Caco-2 (cell line): ENCODE measurements at places on chromosomes 2 and 18.

GRCh38 chr2:18356676-18357075, 203.8 kb downstream of the RDH14 start:
- no peak for DNase-seq

DNA sequence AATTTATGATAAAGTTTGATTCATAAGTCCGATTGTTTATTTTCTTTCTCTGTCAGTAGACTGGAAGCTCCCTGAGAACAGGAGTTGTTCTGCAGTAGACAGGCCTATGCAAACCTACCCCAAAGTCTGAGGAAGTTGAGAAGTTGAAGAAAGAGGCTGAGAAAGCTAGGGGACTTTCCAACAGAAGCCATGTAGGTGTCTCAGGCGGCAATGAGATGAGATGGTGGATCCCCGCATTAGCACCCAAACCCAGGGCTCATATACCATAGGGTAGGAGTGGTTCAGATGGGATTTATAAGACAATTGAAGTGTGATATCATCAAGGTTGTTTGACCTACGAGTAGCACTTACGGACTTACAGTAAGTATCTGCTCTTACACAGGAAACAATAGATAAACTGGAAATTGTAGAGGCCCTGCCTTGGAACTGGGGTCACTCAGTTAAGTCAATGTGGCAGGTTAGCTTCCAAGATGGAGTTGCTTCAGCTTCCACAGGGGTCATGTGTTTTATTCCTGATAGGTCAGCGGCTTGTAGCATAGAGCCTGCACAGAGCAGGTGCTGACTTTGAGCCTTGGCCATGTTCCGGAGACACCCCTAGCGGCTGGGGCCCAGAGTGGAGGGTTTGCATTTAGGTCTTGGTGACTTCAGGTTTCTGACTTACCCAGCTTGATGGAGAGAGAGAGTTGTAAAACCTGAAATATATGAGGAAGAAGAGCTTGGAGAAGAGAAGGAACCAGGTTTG, 2.3 kb upstream of the PSD4 start:
- no peak for DNase-seq

DNA sequence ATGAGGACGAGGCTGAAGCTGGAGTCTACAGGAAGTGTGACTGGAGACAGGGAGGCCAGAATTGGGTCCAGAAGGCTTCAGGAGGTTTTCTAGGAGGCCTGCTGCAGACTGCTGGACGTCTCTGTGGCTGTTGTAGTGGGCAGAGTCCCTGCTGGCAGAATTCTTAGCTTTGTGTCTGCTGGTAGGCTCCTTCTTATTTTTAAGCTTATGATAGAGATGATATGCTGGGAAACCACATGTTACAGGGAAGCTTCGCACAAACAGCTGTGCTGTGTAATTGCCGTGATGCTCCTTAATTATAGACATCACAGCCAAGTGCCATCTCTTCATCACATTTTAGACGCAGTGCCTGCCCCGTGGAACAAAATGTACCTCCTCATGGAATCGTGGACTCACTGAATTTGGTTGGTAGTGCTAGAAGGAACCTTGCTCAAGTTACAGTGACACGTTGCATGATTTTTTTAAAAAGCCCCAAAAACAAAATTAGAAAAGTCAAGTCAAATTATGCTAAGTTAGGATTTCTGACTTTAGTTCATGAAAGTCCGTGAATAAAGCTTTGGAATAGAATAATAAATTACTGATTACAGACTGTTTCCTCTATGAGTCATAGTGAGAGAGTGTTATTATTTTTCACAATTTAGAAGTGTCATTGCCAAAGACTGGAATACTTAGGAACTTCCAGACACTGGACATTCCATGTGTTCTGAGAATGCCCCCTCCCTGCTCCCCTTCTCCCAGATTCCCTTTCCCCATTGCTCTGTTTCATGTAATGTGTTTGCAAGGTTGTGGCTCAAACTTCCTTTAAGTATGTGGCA, 144.1 kb downstream of the FHOD3 start:
- no peak for DNase-seq

GRCh38 chr2:237491515-237492118, 4.6 kb downstream of the MLPH start:
- no peak for DNase-seq

- no peak for DNase-seq
These were observed 46.7 kb upstream of the LRRTM1 start for GRCh38 chr2:80351231-80351630.

DNA sequence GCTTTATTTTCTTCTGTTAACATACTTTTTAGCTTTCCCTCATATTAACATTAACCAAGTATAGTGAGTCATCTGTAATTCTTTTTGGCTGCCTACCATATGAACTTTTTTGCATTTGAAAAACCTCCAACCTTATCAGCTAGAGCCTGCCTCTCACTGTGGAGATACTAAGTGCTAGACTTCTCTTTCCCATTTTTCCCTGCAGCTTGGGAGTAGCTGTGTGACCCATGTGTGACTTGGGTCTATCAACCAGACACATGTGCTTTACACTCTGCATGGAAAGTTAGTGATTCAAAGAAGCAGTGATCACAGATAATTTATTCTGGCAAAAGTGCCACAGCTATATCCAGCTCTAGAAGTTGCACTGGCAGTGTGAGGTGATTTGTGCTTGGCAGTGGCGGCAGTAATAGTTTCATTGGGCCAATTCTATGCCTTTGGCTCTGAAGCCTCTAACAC, 36.3 kb downstream of the PREPL start:
- no peak for DNase-seq

GRCh38 chr2:31136732-31137131, 1.5 kb downstream of the GALNT14 start:
- DNase-seq: no peak

- peak; percentile 26 for DNase-seq
These were observed 42.1 kb upstream of the TAF1B start for GRCh38 chr2:9800975-9801726.

- peak; percentile 89 for DNase-seq
These were observed at the start of gene EMX1 for GRCh38 chr2:72917138-72917876. Gene EMX1, plus strand, starts transcription at chr2:72917519. Its CDS starts 334 bp downstream, at chr2:72917853.

- DNase-seq: no peak
These were observed 207.5 kb upstream of the FBXO11 start for GRCh38 chr2:48113767-48114166.

GRCh38 chr2:40746191-40746590, 294.3 kb upstream of the SLC8A1 start:
- DNase-seq: peak; percentile 45

DNA sequence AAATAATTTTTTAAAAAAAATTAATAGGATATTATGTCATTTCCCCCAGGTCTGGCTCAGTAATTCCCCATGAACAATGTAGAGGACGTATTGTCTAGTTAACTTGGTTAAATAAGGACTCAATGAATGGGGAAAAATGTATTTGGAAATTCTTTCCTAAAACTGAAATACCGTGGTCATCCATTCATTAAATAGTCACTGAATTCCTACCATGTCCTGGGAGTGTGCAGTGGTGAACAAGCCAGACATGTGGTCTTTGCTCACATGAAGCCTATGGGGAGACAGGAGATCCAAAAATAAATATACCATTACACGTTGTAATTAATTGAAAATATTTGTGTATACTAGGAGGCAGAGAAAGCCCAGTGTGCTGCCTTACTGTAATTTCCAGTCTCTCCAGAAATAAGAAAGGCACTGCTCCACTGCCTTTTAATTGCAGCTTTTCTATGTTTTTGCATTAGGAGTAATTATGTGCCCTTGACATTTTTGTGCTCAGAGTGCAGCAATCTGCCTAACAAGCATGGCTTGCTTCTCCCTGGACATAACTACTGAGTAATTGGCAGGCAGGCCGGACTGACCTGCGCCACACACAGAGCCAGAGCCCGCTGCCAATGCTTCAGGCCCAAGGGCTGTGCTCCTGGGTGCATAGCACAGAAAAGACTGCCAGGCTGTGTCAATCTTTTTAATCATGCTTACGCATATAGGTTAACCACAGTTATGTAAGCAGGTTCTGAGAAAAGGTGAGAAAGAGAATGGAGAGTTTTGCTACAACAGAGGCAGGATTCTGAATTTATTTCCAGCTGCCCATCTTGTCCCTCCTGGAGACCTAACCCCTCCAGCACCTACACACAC, 22.2 kb upstream of the TTC39C start:
- DNase-seq: no peak
